ENCODE measurements at places on chromosomes 12 and 14. TPM values are rescaled to one million over a fixed set of nuclear protein-coding genes. Genes with fewer than 3 reads are reported as not detected.

Gene HOXC6
- total RNA-seq: 0.41 TPM

Gene KRT6A
- 0.16 TPM for total RNA-seq

DNA sequence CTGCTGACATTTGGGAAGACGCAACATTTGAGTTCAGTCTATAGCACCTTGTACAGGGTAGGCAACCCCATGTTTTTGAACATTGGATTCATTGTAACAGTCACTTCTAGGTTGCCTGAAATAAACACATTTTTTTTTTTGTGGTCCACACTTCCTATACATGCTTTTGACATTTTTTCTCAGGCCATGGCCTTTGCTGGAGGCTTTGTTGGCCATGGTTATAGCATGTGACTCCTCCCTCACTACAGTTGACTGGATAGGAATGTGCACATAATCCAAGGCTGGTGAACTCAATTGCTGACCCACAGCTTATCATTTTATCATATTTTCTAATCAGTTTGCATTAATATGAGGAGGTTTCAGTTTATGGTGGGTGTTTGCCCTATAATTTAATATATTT lies 60.6 kb downstream of the TMEM117 start:
- DNase-seq: no peak

DNA sequence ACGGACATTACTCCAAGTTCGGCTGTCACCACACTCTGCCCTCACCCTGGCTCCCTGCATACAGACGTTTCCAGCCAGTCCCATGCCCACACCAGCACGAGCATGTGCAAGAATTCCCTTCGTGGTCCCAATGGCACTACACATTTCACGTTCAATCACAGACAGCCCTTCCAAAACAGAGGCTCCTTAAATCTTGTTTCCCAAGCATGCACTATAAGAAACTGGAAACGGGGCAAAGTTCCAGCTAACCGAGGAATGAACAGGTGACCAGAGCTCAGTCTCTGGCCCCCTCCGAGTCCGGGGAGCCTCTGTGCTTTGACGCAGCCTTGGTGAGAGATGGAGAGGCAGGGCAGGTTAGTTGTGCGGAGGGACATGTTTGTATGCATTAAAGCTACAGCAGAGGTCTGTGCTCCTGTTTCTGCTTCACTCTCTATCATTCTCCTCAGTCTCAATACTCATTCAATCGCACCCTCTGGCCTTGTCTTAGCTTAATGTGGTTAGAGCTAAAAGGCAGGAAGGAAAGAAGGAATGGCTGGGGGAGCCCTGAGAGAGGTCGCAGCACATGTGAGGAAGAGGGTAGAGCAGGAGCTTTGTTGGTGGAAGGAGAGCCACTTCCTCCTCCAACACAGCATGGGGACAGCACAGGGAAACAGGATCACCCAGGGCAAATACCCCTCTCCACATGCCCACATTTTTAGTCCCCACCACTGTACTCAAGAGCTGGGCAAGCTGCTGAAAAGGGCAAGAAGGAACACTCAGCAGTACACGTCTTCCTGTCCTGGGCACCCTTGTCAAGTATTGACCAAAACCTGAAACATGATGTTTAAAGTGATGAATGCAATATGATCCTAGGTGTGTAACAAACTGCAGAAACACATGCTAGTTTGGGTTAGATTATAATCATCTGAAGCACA lies 12.2 kb upstream of the SELPLG start:
- DNase-seq: no peak

Gene MAGOHB
- 14.8 TPM for total RNA-seq

Gene LRRC43
- 0.70 TPM for total RNA-seq

GRCh38 chr12:76919383-76920171 lies 40.8 kb upstream of the CSRP2 start:
- DNase-seq: no peak

GRCh38 chr12:25054783-25055144 lies 105.9 kb upstream of the BCAT1 start:
- no peak for DNase-seq

All from Right ventricle myocardium inferior (tissue), 1 donor.